ENCODE measurements at places on chromosomes 11 and 22.
A peak's percentile ranks its signal among the peaks of the same experiment; 100 is the strongest.

DNA sequence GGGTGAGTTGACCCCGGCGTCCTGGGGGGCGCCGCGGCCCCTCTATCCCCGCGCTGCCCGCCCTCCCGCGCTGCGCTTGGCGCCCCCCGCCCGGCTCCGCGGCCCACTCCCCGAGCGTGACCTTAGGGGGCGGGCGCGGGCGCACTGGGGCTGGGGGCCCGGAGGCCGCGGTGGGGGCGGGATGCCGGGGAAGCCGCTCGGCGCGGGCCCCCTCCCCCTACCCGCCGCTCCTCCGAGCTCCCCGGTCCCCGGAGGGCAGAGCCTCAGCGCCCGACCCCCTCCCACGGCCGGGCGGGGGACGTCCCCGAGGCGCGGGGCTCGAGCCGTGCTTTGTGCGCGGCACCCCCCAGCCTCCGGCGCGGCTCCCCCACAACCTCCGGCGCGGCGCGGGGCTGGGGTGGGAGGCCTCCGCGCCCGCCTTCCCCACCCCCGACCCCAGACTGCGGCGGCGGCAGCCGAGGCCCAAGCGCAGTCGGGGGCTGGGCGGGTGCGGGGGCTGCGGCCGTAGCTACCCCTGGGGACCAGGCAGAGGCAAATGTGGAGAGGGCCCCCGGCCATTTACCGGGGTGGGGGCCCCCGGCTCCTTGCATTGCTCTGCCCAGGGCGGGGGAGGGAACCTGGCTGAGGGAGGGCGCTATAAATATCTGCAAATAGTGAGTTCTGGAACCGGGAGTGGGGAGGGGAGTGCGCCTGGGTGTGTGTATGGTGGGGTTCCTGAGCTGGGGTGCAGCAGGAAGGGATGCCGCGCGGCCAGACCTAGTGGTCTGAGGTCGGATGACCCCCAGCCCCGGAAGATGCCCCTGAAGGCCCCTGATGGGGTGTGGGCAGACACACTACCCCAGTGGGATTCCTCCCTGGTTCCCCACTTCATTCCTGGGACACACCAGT is 988 bp downstream of the MGAT3 start:
- DNase-seq = no peak

GRCh38 chr11:109422870-109423465 is 978 bp downstream of the C11orf87 start:
- no peak for DNase-seq

- no peak for DNase-seq
Observed at GRCh38 chr11:17496406-17496805, 19.8 kb upstream of the ABCC8 start.

- DNase-seq = peak; percentile 5
Observed at GRCh38 chr22:20316844-20317401, 2.9 kb downstream of the DGCR6L start.

- no peak for DNase-seq
Observed at GRCh38 chr11:117438371-117439000, 110.8 kb downstream of the CEP164 start.

GRCh38 chr11:88575916-88576315 is 238.4 kb upstream of the CTSC start:
- no peak for DNase-seq

DNA sequence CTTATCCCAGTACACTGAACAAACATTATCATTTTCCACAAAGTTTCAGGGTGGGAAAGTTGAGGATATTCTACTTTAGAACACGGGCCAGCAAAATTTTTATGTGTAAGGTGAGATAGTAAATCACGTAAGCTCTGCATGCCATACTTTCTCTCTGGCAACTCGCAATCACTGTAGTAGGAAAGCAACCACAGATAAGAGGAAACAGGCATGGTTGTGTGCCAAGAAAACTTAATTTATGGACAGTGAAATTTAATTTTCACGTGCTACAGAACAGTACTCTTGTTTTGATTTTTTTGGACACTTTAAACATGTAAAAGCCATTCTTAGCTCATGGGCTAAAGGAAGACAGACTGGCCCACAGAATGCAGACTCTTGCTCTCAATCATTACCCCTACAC is 82.5 kb downstream of the LARGE1 start:
- no peak for DNase-seq

- DNase-seq = no peak
Observed at GRCh38 chr11:12319461-12319951, 57.9 kb upstream of the PARVA start.

DNA sequence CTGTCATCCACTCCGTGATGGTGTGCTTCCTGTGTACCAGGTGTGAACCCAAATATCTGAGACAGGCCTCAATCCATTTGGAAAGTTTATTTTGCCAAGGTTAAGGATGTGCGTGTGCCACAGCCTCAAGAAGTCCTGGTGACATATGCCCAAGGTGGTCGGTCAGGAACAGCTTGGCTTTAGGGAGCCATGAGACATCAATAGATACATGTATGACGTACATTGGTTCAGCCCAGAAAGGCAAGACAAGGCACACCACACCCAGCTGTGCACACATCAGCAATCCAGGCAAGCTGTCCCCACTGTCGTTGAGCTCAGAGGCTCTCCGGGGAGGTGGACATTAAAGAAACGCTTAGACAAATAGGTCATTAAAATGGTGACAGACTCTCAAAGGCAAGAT is 56.8 kb upstream of the SHANK2 start:
- DNase-seq = no peak

GRCh38 chr11:67522338-67522737 is 908 bp downstream of the CABP2 start:
- DNase-seq = no peak

- DNase-seq = no peak
Observed at GRCh38 chr11:67670316-67671210, 3.9 kb downstream of the ALDH3B2 start.

DNA sequence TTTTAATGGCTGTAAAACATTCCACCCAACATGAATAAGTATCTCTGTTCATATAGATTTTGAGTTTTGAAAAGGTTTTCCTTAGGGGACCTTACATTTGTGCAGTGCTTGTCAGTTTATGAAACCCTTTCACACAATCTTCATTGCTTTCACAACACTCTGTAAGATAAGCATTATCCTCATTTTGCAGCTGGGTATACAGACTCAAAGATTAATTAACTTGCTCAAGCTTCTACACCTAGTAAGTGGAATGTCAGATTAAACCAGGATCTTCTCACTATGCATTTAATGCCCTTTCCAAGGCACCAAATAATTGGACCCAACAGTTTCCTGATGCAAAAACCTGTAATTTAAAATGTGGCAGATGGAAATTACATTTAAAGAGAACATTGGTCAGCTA is 11.6 kb upstream of the GAB2 start:
- DNase-seq = no peak

DNA sequence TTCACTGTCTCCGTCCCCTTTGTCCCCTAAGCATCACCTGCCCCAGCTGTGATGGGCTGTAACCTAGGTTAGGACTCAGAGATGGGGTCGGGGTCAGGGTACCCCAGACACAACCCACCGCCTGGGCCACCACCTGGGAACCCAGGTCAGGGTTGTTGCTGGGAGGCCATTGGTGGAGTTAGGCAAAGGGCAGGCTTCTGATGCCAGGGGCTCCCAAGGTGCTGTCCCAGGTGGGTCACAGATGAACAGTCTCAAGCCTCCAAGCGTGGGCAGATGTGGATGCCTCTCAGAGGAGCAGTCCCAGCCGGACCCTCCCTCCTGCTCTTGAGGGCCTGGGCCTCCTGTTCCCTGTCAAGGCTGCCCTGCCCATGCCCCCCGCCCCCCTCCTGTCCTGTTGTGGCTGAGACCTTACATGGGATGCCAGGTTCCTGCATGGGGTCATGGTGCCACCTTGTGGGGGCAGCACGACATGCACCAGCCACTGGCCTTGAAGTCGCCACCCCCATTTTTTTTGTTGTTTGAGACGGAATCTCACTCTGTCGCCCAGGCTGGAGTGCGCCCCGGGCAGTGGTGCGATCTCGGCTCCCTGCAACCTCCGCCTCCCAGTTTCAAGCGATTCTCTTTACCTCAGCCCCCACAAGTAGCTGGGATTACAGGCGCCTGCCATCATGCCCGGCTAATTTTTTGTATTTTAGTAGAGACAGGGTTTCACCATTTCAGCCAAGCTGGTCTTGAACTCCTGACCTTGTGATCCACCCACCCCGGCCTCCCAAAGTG is 12.1 kb downstream of the GATD1 start:
- DNase-seq = peak; percentile 69

DNA sequence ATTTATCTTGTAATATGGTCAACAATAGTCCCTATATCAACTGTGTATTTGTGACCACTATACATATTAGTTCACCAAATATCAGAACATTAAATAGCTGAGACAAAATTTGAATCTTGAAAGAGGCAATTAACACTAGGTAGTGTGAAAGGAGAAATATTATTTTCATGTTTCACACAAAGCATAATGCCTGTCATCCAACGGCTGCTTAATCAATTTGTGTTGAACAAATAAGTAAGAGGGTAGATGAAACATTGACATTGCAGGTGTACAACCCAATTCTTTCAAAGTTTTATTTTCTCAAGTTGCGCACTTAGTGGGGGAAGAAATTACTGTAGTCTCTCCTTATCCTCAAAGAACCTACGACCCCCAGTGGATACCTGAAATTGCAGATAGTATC is 3.4 kb upstream of the OR8I2 start:
- no peak for DNase-seq

DNA sequence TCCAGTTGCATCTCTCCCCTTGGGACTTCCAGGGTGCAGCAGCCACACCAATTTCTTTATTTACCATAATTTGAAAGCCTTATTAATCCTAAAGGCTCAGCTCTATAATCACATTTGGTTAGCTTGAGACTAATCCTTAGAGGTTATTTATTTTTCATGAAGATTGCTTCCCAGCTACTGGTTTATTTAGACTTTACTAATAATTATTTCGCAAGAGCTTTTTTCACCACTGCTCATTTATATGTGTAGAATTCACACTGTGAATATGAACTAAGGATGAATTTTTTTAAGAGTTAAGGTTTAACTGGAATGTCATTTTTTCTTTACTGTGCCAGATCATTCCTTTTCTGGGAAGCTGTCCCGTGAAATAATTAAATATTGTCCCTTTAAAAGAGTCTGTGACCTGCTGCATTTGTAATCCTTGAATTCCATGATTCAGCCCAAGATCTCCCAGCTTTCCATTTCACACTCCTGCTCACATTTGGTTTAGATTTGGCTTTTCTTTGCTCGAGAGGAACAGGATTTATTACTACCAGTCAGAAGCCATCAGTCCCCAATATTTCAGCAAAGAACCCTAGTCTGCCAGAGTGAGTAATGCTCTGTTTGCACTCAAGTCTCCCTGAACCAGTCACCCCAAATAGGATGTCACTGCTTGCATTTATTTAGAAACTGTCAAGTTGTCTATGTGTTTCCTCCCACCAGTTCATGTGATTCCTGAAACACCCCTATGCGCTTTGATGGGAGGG is 4.4 kb upstream of the CD44 start:
- DNase-seq = no peak

- DNase-seq = no peak
Observed at GRCh38 chr11:83124636-83125424, 32.1 kb upstream of the PCF11 start.

DNA sequence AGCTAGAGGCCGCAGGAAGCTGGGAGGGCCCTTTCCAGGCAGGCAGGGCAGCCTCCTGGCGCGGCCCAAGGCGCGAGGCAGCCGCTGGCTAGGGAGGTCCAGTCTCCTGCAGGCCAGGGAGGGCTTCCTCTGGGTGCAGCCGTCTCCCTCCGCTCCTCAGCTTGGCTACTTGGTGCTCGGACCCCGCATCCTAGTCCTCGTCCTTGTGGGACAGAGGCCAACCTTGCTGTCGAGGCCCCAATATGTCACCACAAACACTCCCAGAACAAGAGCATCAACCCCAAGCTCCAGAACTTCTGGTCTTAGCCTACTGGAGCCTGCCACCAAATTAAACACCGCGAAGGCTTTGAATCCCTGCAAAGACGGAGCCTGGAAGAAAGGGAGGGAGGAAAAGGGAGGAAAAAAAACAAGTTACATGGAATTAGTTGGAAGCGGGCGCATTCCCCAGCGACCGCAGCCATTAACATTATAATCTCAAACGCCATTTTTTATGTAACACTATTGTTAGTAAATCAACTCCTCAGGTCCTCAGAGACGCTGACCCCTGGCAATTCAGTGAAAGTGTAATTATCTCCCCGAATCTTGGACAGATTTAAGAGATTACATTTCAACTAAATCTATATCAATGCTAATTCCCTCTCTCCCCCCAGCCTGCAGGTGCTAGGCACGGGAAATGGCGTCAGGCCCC is 12.7 kb upstream of the PAX6 start:
- no peak for DNase-seq

DNA sequence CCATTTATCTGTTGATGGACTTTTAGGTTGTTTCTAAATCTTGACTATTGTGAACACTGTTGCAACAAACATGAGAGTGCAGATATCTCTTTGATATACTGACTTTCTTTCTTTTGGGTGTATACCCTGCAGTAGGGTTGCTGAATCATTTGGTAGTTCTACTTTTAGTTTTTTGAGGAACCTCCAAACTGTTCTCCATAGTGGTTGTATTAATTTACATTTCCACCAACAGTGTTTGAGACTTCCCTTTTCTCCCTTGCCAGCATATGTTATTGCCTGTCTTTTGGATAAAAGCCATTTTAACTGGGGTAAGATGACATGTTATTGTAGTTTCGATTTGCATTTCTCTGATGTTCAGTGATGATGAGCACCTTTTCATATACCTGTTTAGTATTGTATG is 330.0 kb downstream of the DDX10 start:
- no peak for DNase-seq

GRCh38 chr11:134341805-134342571 is 10.2 kb downstream of the GLB1L2 start:
- DNase-seq = no peak

- DNase-seq = no peak
Observed at GRCh38 chr11:79413268-79413667, 27.6 kb downstream of the TENM4 start.

GRCh38 chr11:47905358-47906059 is 57.4 kb upstream of the NUP160 start:
- no peak for DNase-seq

- no peak for DNase-seq
Observed at GRCh38 chr11:326592-326841, 5.9 kb upstream of the IFITM3 start.

DNA sequence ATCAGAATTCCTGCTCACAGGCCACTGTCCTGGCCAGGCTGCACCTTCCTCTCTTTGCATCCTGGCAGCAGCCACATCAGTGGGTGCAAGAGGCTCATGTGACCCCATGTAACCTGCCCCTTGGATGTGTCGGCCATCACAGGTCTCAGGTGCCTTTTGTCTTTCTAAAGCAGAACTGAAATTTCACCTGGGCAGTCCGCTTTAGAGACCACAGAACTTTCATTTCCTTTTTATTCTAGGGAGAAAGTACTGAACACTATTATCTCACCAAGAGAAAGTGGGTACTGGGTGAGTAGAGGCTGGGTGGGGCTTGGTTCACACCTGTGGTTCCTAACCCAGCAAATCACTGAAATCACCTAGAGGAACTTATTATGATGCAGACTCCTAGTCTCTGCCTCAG is 51.7 kb upstream of the NUP160 start:
- DNase-seq = peak; percentile 15

- no peak for DNase-seq
Observed at GRCh38 chr11:12099132-12099873, 11.1 kb upstream of the MICAL2 start.
